SHP77 (cell line): ENCODE measurements at places on chromosomes 2 and 18.

DNA sequence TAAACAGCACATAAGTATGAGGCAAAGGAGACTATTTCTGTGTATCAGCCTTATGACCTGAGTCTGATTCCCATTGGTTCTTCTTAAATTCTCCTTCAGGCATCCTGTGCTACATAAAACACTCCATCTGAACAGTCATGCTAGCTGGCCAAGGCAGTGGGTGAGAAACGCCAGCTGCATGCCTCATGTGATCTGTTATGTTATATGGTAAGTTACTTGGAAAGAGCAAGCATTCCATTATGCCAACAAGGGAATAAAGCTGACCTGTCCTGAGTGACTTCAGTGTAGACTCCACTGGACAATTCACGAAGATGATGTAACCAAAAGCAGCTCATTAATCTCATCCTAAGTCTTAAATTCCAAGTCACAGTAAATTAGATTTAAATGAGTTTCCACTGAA, 216.5 kb upstream of the FN1 start:
- no peak for DNase-seq

DNA sequence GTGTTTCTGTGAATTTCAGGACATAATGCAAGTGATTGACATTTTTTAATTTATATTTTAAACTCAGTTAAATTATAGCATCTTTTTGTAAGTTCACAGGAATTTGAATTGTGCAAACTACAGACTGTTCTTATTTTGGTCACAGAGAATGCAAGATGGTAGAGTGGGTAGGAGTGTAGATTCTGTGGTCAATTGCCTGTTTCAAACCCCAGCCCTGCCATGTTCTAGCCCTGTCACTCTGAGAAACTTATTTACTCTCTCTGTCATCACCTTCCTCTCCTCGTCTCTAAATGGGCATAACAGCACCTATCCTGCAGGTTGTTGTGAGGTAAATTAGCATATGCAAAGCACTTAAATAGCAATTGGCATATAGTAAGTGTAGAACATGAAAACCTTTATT, 879.8 kb downstream of the CPS1 start:
- DNase-seq = no peak

DNA sequence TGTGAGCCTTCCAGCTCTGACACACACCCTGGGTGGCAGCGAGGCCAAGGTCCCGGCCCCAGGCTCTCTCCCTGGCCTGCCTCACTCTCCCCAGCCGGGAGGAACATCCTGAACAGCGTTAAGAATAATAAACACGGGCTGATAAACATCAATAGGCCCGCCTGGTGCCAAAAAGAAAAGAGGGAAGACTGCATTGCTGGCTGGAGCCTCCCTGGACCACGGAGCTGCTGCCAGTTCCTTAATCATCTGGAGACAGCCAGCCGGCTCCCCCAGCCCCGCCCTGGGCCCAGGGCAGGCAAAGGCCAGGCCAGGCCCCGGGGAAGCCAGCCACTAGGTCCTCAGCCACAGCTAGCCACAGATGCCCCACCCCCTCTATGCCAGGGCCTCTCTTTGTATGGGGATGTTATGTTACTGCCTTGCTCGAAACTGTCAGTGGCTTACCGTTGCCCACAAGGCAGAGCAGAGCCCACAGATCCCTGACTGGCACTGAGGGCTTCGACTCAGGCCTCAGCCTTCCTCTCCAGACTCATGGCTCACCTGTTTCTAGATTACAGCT, 293.7 kb downstream of the DYSF start:
- DNase-seq = no peak

DNA sequence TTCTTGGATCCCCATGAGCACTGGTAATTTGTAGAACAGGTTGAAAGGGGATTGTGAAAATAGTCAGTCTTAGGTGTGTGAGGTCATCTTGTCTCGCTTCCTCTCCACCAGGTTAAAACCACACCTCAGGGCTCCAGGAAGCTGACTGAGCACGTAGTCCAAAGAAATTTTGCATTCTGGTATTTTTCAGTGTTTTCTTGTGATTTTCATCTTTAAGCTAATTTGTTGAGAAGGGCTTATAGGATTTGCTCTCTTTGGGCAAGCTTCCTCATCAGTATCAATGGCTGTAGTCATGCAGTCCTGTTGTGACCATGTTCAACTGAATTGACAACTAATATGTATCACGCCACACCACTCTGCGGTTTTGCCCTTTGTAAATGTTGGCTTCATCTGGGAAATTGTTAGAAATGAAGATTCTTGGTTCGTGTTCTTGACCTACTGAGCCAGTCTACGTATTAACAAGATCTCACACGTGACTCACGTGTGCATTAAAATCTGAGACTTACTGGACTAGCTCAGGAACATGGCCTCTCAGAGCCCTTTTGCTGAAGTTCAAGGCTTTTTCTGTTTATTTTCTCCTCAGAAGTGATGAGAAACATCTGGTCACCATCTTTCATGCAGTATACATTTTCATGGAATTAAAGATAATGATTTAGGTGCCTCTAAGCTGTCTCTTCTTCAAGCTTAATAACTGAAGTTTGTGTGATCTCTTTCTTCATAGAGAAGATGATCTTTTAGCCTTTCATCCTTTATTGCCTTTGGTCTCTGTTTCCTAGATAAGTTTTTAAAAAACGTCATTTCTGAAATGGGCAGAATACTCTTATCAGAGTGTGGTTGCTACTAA, 32.8 kb downstream of the FMNL2 start:
- DNase-seq = no peak

GRCh38 chr2:183125659-183126341, 1.6 kb downstream of the NUP35 start:
- no peak for DNase-seq

GRCh38 chr18:38930881-38931753, 1365.5 kb upstream of the CELF4 start:
- no peak for DNase-seq

GRCh38 chr2:100888601-100889000, 68.7 kb downstream of the NPAS2 start:
- DNase-seq = no peak

DNA sequence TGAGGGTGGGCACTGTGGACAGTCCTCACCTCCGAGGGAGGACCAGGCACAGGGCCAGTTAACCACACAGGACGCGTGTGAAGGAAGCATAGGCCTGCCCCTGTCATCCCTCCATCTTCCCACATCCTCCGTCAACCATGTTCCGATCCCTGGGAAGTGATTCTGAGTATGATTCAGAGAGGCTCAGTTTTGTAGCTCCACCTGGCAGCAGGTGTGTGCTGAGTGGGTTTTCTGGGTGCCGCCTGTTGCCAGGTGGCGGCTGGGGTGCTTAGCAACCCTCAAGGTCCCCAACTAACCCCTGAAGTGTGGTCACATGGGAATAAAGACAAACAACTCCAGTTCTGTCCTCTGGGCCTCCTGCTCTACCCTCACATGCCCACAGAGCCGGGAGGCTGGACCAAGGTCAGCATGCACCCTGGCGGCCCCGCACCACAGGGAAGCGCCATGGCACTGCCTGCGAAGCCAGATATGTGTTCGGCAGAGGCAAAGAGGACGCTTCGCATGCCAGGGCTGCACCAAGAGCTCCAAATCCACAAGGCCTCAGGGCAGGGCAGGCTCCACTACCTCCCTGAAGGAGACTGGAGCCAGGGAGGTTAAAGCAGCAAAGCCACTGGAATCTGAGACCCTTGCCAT, 60.0 kb downstream of the ADCY3 start:
- no peak for DNase-seq

DNA sequence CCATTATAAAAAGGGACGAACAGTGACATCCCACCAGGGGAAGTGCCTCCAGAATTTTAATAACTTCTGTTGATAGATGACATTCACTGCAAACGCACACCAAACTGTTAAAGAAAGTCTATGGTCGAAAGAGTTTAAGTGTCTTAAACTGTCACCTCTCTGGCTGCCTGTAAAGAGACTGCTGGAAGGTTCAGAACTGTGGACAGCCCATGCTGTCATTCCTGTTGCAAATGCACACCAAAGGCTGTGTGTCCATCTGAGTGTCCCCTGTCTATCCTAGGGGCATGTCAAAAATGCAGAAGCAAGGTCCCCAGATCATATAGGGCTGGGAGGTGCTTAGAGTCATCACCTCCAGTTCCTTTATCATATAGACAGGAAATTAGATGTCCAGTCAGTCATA, 171.8 kb downstream of the CYRIA start:
- no peak for DNase-seq

- no peak for DNase-seq
Observed at GRCh38 chr2:29317077-29317517, 201.9 kb downstream of the CLIP4 start.
